Activated naive CD4-positive, alpha-beta T cell treated with anti-CD3 and anti-CD28 coated beads, Interleukin-2, amount 50 U/mL, for 72 hours (primary cell): ENCODE measurements at places on chromosomes 5 and 9. TPM values are rescaled to one million over a fixed set of nuclear protein-coding genes. Genes with fewer than 3 reads are reported as not detected.
A peak's percentile ranks its signal among the peaks of the same experiment; 100 is the strongest.

- no peak for DNase-seq
Measured at GRCh38 chr5:132446621-132447020, 44.0 kb downstream of the IRF1 start.

GRCh38 chr9:93587284-93587650 lies 10.9 kb downstream of the PHF2 start:
- no peak for DNase-seq

The DOLPP1 gene
- total RNA-seq: 36.1 TPM

- no peak for DNase-seq
Measured at GRCh38 chr5:98328015-98328414, 445.4 kb upstream of the RGMB start.

DNA sequence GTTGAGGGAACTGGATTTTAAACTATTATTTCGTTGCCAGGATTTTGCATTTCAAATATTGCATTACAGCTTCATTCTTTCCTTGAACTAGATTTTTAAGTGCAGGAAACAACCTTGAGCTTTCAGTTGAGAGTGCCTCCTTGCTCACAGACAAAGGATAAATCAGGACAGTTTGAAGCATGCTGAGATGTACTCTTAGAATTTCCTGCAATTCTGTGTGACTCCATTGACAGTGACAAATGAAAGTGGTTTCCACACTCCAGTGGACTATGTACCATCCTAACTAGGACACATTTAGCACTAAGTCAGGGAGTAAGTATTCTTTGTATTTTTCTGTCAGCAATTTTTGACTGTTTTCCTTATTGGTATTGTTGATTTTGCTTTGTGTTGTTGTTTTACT lies 100.0 kb upstream of the PLCXD3 start:
- no peak for DNase-seq

DNA sequence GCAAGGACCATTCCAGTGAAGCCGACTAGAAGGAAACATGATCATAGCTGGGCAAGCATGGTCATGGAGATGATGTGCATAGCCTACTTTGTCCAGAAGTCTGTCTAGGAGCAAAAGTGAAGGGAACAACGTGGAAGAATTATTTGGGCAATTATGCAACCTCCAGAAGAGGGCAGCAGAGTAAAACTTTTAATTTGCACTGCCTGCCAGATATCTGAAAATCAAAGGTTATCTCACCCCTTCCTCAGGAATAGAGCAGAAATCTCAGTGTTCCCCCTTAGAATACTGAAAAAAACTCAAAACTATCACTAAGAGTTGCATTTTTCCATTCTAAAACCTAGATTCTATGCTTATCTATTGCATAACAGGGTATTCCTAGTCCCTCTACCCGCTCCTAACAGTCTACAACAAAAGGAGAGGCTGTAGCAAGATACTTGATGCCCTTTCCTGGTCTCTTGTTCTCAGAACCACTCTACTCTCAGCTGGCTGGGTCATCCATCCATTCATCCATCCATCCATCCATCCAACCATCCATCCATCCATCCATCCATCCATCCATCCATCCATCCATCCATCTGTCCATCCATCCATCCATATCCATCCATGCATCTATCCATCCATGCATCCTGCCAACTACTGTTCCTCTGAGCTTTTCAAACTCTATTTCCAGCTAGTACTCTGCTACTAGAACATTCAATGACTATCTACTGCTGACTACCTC lies 8.4 kb upstream of the SETD9 start:
- peak; percentile 35 for DNase-seq
